ENCODE measurements at places on chromosomes 11 and 22. TPM values are rescaled to one million over a fixed set of nuclear protein-coding genes. Genes with fewer than 3 reads are reported as not detected.

DNA sequence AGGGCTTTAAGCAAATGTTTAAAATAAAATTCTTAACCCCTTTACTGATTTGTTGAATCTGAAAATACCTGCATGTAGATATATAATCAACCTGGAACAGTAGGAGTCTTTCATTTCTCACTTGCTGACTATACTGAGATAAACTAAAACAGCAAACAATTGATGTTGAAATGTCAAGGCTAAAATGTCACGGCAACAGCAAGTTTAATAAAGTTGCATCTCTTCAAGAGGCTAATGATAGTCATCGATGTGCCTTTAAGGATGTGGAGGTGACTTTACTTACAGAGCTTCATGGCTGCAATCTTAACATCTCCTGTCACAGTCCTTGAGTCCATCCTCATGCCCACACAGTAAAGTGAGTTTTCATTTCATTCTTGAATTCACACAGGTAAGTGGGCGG lies 3.6 kb upstream of the PRRG4 start:
- peaks cover 14% of the 10 kb centered on the region for H3K4me1 ChIP-seq
- no peak for DNase-seq
- no peak overlapping the region for H3K4me3 ChIP-seq

- peaks cover 14% of the 10 kb centered on the region for H3K36me3 ChIP-seq
- peak overlapping the region; percentile 96 for H3K4me3 ChIP-seq
- peak; percentile 90 for DNase-seq
- H3K27me3 ChIP-seq, result no peaks in the 10 kb centered on the region
These were observed 56.4 kb downstream of the MYH9 start for GRCh38 chr22:36331306-36331911.

DNA sequence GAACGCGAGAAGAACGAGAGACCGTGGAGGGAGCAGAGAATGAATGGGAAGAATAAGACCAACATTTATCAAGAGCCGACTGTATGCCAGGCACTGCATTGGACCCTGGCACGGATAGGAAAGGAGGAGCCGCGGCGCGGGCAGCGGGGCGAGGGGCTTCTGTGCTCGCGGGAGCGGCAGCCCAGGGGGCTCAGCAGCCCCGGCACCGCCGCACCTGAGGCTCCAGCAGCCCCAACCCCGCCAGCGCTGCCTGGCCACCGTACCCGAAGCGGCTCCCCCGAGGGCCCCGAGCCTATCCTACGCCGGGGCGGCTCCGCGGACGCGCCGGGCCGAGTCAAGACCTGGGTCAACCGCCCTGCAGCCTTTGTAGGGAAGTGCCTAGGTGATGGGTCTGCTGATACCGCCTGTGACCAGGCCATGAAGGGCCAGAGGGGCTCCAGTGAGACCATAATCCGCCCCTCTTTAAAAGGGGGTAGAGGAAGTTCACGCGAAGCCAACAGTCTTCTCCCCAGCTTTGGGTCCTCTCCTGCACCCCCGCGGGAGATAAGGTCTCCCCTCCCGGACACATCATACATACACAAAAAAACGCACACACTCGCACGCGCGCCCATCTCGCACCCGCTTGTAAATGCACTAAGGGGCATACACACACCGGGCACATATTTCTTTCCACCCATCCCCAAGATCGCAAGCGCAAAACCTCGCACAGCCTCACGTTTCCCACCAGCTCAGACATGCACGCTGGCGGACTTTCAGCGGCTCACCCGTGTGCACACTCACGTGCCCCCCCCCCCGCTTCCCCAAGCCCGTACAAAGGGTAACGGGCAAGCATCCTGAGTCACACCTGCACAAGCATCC lies 935 bp upstream of the RTN4RL2 start:
- H3K4me3 ChIP-seq, result peak overlapping the region; percentile 88
- no peaks in the 10 kb centered on the region for H3K36me3 ChIP-seq
- H3K27me3 ChIP-seq, result peaks cover 26% of the 10 kb centered on the region
- H3K4me1 ChIP-seq, result peaks cover 37% of the 10 kb centered on the region
- DNase-seq, result no peak

- H3K4me1 ChIP-seq, result no peaks in the 10 kb centered on the region
- H3K27me3 ChIP-seq, result peaks cover 7% of the 10 kb centered on the region
- no peaks in the 10 kb centered on the region for H3K36me3 ChIP-seq
- no peak overlapping the region for H3K27ac ChIP-seq
- H3K4me3 ChIP-seq, result no peak overlapping the region
These were observed 19.1 kb downstream of the RFPL2 start for GRCh38 chr22:32185821-32186220.

DNA sequence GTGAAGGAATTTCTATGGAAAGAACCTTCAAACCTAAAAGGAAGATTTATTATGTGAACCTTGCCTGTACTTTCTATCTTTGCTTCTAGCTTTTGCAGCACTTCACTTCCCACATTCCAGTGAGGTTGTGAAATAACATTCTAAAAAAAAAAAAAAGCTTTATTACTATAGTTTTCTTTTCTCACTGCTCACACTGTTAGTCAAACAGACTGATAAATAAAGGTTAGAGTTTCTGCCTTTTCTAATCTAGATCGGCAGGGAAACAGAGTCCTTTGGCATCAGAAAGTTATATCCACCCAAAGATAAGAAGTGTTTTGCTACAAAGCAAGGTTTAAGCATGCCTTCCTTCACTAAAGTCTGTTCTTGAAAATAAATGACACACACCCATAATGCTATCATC lies 2.8 kb downstream of the AAMDC start:
- peaks cover 17% of the 10 kb centered on the region for H3K4me1 ChIP-seq
- no peak for DNase-seq
- no peaks in the 10 kb centered on the region for H3K36me3 ChIP-seq

GRCh38 chr11:130139401-130139800 lies 20.2 kb upstream of the ST14 start:
- H3K4me3 ChIP-seq, result no peak overlapping the region
- no peaks in the 10 kb centered on the region for H3K27me3 ChIP-seq
- no peak overlapping the region for H3K27ac ChIP-seq
- no peaks in the 10 kb centered on the region for H3K4me1 ChIP-seq
- H3K36me3 ChIP-seq, result peaks cover 7% of the 10 kb centered on the region
- no peak for DNase-seq

DNA sequence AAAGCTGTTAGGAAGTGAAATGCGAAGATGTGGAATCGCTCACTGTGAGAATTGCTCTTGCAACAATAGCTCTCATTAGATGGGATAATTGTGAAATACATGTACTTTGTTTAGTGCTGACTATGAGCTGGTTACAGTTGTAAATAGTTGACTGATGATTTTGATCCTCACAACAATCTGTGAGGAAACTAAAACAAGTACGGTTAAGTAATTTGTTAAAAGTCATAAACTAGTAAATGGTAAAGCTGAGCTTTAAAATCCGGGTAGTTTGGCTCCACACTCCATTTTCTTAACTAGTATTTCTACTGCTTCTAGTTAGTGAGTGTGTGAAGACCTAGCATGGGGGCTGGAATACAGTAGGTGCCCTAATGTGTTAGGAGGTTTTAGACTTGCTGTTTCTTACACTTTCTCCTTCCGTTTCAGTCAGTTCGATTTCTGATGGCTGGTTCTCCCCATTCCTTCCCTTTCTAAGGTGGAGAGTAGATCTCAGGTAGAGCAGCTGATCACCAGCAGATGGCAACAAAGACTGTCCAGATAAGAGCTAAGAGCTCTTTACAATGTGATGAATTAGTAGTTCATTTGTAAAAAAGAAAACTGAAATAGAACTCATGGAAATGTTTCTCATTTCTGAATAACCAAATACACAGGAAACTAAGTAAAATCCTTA lies 16.3 kb upstream of the CYP2R1 start:
- no peaks in the 10 kb centered on the region for H3K27me3 ChIP-seq
- DNase-seq, result no peak
- H3K4me1 ChIP-seq, result peaks cover 29% of the 10 kb centered on the region
- no peak overlapping the region for H3K27ac ChIP-seq
- no peaks in the 10 kb centered on the region for H3K36me3 ChIP-seq
- no peak overlapping the region for H3K4me3 ChIP-seq

GRCh38 chr11:62062223-62062861 lies 61.5 kb upstream of the INCENP start:
- H3K4me1 ChIP-seq, result peaks cover 5% of the 10 kb centered on the region
- H3K27me3 ChIP-seq, result no peaks in the 10 kb centered on the region
- no peak for DNase-seq

DNA sequence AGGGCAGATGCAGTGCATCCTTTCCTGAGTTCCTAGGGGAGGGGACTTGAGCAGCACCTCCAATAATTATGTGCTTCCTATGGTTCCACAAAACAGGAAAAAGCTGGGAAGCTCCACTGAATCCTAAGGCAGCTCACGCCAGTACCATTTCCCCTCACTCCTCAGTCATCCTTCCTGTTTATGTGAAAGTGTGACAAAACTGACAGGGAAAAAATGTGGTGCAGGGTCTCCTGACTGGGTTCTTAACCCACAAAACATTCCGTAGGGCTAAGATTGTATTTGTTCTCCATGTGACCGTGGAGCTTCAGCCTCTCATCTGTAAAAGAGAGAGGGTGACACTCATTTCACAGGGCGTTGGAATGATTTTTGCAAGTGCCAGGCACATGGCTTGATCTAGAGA lies 12.2 kb upstream of the LYVE1 start:
- no peak for DNase-seq
- no peak overlapping the region for H3K4me3 ChIP-seq
- H3K27me3 ChIP-seq, result peaks cover 23% of the 10 kb centered on the region
- H3K27ac ChIP-seq, result no peak overlapping the region
- H3K36me3 ChIP-seq, result no peaks in the 10 kb centered on the region

DNA sequence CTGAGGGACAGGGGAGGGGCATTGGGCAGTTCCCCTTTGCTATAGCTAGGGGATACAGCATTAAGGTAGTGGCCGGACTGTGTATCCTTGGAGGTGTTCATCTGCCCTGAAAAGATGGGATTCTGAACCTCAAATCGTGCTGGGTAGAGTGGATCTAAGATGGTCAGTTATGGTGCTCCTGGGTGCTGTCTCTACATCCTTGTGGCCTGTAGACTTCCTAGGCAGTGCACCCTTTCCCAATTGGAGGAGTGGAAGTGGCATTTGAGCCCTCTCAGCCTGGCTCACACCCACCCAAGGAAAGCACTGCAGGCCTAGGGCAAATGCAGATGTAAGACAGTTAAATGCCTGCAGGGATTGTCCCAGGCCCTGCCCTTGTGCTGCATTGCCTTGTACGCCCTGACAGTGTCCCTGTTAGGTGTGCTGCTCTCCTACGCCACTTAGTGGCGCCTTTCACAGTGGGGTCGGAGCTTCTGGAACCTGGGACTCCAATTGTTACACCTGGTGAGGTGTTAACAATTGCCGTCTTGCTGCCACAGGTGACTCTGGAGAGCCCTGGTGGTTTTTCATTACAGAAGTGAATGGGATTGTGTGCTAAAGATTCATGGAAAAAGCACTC lies 35.0 kb downstream of the PPFIBP2 start:
- DNase-seq, result no peak
- H3K27me3 ChIP-seq, result peaks cover 2% of the 10 kb centered on the region
- no peak overlapping the region for H3K27ac ChIP-seq
- H3K36me3 ChIP-seq, result no peaks in the 10 kb centered on the region

DNA sequence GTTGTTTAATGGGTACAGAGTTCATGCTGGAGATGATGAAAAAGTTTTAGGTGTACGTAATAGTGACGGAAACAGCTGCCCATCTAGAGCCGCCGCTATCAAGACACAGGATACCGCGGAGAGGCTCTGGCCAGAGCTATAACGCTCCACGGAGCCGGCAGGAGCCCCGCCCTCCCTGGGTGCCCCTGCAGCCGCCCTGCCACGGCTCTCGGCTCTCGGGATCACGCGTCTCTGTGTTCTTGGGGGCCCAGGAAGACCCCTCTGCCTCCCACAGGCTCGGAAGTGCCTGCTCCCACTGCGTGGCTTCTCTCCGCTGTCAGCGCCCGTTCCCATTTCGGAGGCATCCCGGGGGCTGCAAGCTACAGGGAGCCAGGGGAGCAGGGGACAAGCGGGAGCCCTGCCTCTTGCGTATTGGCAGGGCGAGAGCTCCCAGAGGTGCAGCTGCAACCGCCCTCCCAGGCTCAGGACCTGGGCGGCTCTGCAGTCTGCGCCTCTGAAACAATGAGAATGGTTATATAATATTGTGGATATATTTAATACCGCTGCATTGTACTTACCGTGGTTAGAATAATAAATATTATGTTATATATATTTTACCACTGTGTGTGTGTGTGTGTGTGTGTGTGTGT lies 13.7 kb downstream of the GLYATL2 start:
- no peak for DNase-seq
- no peaks in the 10 kb centered on the region for H3K36me3 ChIP-seq
- no peak overlapping the region for H3K4me3 ChIP-seq

- H3K27me3 ChIP-seq, result no peaks in the 10 kb centered on the region
- H3K36me3 ChIP-seq, result no peaks in the 10 kb centered on the region
- no peak for DNase-seq
- H3K4me1 ChIP-seq, result peaks cover 9% of the 10 kb centered on the region
- peak overlapping the region; percentile 39 for H3K27ac ChIP-seq
These were observed 70.7 kb downstream of the ARFGAP2 start for GRCh38 chr11:47105974-47106373.

DNA sequence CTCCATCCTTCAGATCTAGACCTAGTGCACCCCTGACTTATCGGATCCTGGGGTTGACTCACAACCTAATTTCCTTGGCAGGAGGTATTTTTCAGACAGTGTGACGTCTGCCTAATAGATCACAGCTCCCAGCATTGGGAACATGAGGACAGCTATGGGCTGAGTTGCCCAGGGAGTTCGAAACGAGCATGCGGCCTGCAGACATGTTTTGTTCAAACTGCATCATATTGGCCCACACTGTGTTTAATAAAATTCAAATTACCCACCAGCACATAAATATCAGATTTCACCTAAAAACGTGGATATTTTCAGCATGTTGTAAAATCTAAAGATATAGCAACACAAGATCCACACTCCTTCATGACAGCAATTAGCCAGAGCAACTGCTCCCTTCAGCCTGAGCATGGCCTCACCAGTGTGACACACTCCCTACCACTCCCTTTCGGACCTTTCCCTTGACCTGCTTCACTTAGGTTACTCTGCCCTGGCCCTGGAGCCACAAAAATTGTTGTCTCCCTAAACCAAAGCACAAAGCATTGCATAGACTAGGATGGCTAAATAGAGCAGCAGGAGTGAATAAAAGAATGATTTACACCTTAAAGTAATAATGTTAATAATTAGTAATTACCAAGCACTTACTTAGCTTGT lies 53.6 kb upstream of the USP47 start:
- no peak for DNase-seq
- H3K27ac ChIP-seq, result no peak overlapping the region
- peaks cover 8% of the 10 kb centered on the region for H3K27me3 ChIP-seq
- peak overlapping the region; percentile 8 for H3K4me3 ChIP-seq

- H3K27ac ChIP-seq, result no peak overlapping the region
- no peaks in the 10 kb centered on the region for H3K27me3 ChIP-seq
- H3K36me3 ChIP-seq, result no peaks in the 10 kb centered on the region
- H3K4me1 ChIP-seq, result no peaks in the 10 kb centered on the region
- no peak for DNase-seq
- no peak overlapping the region for H3K4me3 ChIP-seq
These were observed 65.1 kb upstream of the RRAS2 start for GRCh38 chr11:14424096-14424495.

The MOV10L1 gene
- not detected for total RNA-seq

The PKP3 gene
- total RNA-seq, result not detected

The DKK3 gene
- total RNA-seq, result not detected

The OR51E2 gene
- total RNA-seq, result not detected

The CEP126 gene
- 2.5 TPM for total RNA-seq

Measured in natural killer cell treated with Interleukin-12 subunit alpha and Interleukin-12 subunit beta and Interleukin-15 and Interleukin-18, amount 100 ng/mL, for 72 hours (primary cell).